ENCODE measurements at places on chromosomes 3 and 15.
A peak's percentile ranks its signal among the peaks of the same experiment; 100 is the strongest.

DNA sequence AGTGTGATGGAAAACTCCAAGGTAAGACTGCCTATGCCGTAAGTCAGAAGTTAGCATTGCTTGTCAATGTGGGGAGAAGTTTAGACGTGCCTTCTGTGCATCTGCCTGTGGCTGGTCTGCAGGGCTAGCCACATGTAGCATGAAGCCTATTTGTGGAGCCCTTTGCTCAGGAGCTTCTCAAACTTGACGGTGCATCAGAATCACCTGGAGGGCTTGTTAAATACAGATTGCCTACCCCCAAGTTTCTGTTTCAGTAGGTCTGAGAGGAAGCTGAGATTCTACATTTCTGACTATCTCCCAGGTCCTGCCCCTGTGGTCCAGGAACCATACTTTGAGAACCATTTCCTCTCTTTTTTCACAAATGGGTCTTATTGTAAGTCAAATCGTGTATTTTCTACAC lies 292.1 kb upstream of the TPM1 start:
- no peak overlapping the region for H3K4me3 ChIP-seq
- H3K27ac ChIP-seq, result no peak overlapping the region
- no peaks in the 10 kb centered on the region for H3K36me3 ChIP-seq
- no peak for DNase-seq
- peaks cover 1% of the 10 kb centered on the region for H3K4me1 ChIP-seq

DNA sequence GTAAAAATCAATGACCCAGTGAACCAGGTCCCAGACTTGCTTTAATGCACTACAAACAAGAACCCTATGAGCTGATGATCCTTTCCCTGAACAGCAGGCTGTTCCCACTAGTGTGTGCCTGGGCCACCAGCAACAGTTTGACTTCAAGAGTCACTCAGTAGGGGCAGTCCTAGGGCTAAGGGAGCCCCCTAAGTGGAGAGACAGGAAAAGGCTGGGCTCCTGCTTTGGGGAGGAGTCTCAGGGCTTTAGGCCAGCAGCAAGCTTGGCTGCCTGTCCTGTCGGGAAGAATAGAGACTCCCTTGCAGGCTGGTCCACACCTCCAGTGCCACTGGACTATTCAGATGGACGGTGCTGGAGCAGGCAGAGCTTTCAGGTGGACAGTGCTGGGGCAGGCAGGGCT lies 29.4 kb upstream of the ADCY5 start:
- peaks cover 8% of the 10 kb centered on the region for H3K27me3 ChIP-seq
- no peak overlapping the region for H3K4me3 ChIP-seq
- H3K4me1 ChIP-seq, result peaks cover 13% of the 10 kb centered on the region
- no peaks in the 10 kb centered on the region for H3K36me3 ChIP-seq

GRCh38 chr15:31776039-31776438 lies 254.3 kb upstream of the CHRNA7 start:
- no peaks in the 10 kb centered on the region for H3K27me3 ChIP-seq
- H3K27ac ChIP-seq, result no peak overlapping the region
- DNase-seq, result no peak

GRCh38 chr15:59306520-59307164 lies 66.0 kb downstream of the MYO1E start:
- H3K27me3 ChIP-seq, result no peaks in the 10 kb centered on the region
- no peaks in the 10 kb centered on the region for H3K4me1 ChIP-seq
- no peak overlapping the region for H3K4me3 ChIP-seq
- no peak for DNase-seq
- H3K36me3 ChIP-seq, result no peaks in the 10 kb centered on the region
- no peak overlapping the region for H3K27ac ChIP-seq

- peaks cover 23% of the 10 kb centered on the region for H3K27me3 ChIP-seq
- H3K4me3 ChIP-seq, result no peak overlapping the region
- no peak for DNase-seq
- peaks cover 13% of the 10 kb centered on the region for H3K4me1 ChIP-seq
- H3K27ac ChIP-seq, result no peak overlapping the region
- H3K36me3 ChIP-seq, result no peaks in the 10 kb centered on the region
These were observed 150.1 kb downstream of the UACA start for GRCh38 chr15:70613271-70613670.

DNA sequence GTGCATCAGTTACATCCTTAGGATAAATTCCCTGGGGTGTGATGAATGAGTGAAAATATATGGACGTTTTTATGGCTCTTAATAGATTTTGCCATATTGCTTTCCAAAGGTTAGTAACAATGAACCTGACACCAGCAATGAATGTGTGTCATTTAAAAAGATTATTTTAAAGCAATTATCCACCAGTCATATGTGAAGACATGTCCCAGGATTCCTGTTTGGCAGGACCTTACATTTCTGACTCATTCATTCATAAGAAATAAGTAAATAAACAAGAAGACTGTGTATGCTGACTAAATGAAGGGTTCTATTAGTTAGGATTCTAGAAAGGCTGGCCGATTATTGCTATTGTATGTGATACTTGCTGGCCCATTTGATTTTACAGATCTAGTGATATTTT lies 201.5 kb downstream of the SOX2 start:
- no peak overlapping the region for H3K4me3 ChIP-seq
- peaks cover 2% of the 10 kb centered on the region for H3K4me1 ChIP-seq
- DNase-seq, result no peak
- no peaks in the 10 kb centered on the region for H3K36me3 ChIP-seq
- peaks cover 19% of the 10 kb centered on the region for H3K27me3 ChIP-seq

DNA sequence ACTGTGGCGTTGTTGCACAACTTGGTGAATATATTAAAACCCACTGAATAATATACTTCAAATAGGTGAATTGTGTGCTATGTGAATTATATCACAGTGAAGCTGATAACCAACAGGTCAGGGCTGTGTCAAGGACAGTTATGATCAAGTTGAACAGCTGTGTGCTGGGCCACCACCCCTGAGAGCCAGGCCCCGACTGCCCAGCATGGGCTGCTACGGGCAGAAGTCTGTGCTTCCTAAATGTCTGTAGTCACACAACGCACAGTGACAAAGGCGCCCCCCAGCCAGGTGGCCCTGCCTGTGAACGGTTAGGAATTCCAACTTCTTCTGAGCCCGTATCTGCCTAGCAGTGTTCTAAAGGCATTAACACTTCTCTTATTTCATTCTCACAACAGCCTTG lies 32.8 kb downstream of the TKT start:
- DNase-seq, result no peak
- H3K36me3 ChIP-seq, result peaks cover 7% of the 10 kb centered on the region
- H3K4me1 ChIP-seq, result no peaks in the 10 kb centered on the region
- no peak overlapping the region for H3K27ac ChIP-seq

DNA sequence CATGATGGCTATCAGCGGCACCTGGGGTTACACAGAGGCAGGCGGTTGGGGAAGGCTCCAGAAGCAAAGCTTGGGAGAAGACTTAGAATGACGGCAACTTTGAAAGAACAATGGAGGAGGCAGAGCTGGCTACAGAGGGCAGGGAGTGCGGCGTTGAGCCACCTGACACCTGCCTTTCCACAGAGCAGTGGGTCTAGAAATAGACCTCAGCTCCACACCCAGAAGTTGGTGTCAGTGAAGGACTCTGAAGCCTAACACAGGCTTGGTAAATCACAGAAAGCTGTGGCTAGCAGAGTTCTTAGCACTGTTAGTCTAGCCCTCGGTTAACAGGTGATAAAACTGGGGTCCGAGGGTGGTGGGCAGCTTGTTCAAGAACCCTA lies 23.1 kb upstream of the EHD4 start:
- no peaks in the 10 kb centered on the region for H3K4me1 ChIP-seq
- H3K36me3 ChIP-seq, result no peaks in the 10 kb centered on the region
- H3K4me3 ChIP-seq, result no peak overlapping the region
- no peak for DNase-seq
- H3K27ac ChIP-seq, result no peak overlapping the region

- H3K27ac ChIP-seq, result no peak overlapping the region
- H3K4me3 ChIP-seq, result no peak overlapping the region
- no peaks in the 10 kb centered on the region for H3K4me1 ChIP-seq
- peaks cover 5% of the 10 kb centered on the region for H3K27me3 ChIP-seq
- no peak for DNase-seq
These were observed 21.7 kb upstream of the LRTM1 start for GRCh38 chr3:54949491-54950044.

DNA sequence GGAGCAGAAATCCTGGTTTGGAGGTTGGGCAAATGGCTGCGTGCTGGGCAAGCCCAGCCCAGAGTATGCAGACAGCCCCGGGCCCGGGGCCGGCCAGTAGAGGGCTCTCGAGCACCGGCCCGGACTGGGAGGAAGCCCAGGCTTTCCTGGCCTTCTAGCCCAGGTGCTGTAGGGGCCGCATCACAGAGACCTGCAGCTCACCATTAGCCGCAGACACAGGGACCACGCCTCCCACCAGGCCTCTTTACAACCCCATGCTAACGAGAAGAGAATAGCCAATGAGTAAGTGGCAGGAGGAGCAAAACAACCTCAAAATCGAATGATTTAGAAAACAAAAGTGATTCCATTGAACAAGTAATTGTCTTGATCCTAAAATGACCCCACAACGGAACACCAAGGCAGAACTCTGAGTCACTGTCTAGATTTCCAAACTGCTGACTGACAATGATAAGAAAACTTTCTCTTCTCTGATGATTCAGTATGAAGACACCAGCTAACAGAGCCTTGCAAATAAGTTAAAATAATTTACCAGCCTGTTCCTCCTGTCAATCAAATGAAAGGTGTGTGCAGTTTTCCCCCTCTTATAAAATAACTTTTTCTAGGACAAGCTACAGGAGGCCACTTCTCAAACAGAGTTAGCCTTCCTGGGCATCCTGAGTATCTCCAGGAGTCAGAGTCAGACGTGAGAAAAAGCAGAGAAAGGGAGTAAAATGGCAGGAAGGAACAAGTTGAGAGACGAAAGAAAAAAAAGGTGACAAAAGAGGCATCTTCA lies 102.2 kb downstream of the DGKG start:
- peak; percentile 77 for DNase-seq
- no peak overlapping the region for H3K27ac ChIP-seq
- H3K27me3 ChIP-seq, result peaks cover 64% of the 10 kb centered on the region
